Esophagus mucosa (tissue), 1 donor: ENCODE measurements at places on chromosomes 7 and 10. TPM values are rescaled to one million over a fixed set of nuclear protein-coding genes. Genes with fewer than 3 reads are reported as not detected.

DNA sequence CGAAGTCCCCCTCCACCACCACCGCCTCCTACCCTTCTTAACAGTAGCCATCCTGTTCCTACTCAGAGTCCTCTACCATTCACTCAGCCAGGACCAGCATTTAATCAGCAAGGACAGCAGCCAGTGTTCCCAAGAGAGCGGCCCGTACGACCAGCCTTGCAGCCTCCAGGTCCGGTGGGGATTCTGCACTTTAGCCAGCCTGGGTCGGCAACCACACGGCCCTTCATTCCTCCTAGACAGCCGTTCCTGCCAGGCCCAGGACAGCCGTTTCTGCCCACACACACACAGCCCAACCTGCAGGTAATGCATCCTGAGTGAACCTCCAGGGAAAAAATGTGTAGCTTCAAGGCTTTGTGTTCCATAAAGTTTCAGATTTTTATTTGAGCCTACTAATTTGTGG, 74.2 kb downstream of the SHH start:
- ATAC-seq, result no peak

DNA sequence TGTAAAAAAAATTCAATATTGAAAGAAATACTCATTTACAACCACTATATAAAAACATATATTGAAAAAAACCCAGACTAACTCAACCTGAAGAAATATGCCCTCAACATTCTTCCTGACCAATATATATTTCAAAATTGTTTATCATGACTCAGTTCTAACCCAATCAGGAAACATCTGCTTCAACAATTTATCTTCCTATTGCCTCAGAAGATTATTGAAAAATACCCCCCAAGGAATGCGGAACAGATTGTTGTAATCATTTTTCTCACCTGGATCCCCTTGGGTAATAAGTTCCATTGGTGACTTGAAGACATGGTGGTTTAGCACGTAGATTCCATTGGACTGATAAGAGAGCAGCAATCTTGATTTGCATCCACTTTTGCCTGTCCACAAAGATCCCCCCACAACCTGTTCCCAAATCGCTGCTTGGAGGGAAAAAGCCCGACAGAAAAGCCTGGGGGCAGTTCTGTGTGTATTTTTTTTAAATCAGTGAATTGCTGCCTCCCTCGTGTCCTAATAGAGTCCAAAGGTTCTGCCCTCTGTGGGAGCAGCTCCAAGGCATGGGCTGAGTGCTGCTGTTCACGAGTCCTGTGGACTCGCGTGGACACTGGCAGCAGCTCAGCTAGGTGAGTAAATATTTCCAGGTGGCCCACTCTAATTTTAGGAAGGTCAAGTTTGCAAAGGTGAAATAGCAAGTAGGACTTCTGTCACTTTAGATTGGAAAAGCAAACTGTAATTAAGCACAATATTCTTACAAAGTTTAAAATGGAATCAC, 5.9 kb upstream of the INHBA start:
- no peak for ATAC-seq

GRCh38 chr7:1053002-1053411, 8.7 kb downstream of the GPR146 start:
- peak; percentile 7 for ATAC-seq

GRCh38 chr7:117270371-117270770, 52.5 kb downstream of the WNT2 start:
- no peak for ATAC-seq

Gene PSPH
- 27.5 TPM for total RNA-seq

Gene COMTD1
- 106 TPM for total RNA-seq

DNA sequence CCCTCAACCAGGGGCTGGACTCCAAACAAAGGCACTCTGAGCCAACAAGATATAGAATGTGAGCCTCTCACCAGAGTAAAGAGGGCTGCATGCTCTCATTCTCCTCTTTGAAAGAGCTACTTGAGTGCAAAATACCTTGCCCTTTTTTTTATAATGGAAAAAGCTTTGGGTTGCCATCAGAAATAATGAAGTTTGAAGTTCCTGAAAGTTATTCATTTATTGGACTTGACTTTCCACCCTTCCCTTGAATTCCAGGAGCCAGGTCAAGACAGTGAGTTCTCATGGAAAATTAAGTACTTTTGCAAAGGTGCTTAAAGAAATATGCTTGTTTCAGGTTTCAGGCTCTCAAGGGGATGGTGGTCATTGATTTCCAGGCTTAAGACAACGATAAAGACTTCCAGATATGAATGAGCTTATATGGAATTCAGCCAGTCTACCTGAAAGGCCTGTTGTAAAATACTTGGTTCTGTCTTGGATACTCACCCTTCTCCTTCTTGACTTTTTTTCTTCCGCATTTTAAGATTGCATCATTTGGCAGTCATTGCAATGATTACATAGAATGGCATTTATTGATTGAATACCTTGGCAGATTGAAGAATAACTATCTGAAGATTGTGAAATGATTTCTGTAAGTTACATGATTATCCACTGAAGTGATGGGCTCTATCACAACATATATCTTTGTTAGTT, 696.4 kb downstream of the INHBA start:
- peak; percentile 64 for ATAC-seq

Gene SLC35B4
- 7.2 TPM for total RNA-seq

Gene MRC1
- total RNA-seq, result 1.2 TPM

DNA sequence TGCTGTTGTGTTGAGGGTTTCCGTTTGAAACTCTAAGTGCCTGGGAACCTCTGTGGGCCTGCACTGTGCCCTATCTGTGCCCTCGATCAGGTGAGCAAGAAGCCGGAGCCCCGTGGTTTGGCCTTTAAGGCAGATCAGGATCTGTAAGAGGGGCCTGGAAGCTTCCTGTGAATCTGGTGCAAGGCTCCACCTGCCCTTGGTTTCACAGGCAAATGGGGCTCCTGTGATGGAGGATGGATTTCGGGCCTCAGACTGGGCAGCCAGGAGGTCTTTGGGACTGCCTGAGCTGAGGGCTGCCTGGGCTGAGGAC, 21.6 kb downstream of the SCART1 start:
- no peak for ATAC-seq

DNA sequence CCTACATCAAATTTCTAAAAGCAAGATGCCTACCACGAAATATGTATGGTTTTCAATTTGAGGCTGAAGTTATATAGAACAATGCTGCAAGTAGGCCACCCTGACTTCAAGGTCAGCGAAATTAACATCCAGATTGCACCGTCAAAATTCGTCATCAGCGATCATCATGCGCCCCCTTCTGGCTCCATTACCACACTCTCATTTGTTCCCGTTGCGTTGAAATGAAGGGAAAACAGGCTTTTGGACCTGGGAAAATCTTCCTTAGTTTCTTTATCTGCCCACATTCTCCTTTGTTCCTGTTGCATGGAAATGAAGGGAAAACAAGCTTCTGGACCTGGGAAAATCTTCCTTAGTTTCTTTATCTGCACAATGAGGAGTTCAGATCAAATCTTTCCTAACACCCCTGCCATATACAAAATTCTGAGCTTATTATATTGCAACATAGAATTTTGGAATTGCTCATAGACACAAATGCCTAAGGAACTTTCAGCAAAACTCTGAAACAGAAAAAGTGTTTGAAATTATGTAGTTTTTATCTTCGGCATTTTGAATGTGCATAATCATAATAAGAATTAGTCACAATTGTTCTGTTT, 98.2 kb upstream of the PRKCQ start:
- no peak for ATAC-seq

DNA sequence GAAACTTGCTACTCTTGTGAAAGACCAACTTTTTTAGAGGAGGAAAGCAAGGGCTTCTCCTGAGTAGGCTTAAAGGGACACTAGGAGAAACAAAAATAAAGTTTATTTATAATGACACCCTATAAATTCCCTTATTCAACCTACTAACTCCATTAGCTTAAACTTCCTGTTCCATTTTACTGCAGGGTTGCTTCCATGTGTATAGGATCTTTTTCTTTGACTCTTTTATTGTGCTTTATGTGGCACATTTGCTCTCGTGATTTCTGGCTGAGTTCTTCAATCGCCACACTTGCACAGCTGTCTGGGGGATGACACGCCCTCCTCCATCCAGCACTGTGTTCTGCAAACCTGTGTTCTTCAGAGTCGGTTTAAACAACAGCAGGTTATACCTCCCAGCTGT, 225.7 kb upstream of the NPVF start:
- no peak for ATAC-seq

DNA sequence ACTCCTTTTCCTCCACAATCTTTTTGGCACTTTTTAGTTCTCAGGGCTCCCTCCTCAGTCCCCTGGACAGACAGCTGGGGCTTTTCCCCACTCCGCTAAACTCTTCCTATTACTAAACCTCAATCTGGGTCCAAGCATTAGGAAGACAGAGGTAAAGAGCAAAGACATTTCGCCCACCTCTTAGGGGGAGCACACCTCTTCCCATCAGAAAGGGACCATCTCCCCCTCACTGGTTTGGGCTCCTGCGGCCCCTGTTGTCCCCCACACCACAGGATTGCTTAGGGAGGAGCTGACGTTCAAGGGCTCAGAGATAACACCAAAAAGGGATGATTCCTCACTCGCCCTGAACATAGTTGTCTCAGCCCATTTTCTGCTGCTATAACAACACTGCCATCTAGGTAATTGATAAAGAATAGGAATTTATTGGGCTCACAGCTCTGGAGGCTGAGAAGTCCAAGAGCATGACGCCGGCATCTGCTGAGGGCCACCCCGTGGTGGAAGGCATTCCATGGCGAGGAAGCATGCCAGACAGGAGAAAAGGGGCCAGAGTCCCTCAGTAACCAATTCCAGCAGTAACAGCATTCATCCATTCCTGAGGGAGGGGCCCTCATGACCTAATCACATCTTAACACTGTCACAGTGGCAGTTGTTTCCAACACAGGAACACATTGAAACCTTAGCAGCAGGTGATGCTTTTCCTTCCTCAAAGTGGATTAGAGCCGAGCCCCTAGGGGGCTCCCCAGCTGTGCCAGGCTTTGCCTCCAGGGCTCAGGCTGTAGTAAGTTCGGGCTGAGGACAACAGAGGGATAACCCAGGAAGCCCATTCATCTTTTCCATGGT, 209.6 kb downstream of the EBF3 start:
- ATAC-seq, result no peak

DNA sequence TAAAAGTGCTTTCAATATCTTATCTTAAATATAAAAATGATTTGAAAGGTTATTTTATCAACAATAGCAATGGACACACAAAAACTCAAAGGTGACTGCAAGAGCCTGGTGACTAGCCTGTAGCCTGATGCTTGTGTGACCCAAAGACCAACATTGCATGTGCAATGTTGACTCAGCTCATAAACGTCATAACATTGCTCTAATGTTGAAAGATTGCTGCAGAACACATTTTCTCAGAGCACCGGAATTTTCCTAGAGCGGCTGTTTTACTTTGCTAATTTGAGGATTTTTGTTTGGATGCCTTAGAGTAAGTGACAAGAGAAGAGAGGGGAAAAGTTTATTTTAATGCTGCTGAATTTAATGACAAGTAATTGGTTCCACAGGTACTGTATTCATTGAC, 107.1 kb downstream of the RAB18 start:
- no peak for ATAC-seq

DNA sequence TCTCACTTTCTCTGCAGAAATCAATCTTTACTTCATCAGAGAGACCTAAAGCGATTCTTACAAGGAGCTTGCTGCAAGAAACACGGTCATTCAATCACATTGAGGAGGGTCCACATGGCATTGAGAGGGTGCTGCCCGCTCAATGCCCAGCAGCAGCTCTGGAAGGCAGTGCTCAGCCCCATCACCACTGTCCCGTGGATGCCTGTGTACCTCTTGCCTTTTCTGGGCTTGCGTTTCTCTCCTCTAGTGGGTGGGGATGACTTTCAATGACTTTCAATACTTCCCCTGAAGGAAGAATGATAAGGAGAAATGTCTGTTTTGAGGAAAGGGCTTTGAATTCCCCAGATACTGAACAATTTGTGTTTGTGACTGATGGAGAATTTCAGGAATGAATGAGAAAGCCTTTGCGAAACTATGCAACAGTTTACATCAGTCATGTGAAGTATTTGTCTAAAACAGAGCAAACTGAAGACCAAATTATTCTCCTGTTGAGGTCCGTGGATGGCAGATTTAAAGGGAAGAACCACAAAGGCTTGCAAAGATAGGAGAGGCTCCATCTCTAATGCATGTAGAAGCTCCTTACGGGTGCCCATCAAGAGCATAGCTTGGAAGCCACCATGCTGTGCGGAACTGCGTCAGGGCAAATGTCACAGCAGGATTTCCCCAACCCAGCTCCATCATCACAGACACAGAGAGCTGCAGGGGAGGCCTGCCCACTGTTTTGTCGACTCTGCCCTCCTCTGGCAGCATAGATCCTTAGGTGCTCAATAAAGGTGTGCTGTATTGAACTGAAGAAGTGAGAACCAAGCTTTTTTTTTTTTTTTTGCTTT, 6.6 kb upstream of the ZNF22 start:
- no peak for ATAC-seq

DNA sequence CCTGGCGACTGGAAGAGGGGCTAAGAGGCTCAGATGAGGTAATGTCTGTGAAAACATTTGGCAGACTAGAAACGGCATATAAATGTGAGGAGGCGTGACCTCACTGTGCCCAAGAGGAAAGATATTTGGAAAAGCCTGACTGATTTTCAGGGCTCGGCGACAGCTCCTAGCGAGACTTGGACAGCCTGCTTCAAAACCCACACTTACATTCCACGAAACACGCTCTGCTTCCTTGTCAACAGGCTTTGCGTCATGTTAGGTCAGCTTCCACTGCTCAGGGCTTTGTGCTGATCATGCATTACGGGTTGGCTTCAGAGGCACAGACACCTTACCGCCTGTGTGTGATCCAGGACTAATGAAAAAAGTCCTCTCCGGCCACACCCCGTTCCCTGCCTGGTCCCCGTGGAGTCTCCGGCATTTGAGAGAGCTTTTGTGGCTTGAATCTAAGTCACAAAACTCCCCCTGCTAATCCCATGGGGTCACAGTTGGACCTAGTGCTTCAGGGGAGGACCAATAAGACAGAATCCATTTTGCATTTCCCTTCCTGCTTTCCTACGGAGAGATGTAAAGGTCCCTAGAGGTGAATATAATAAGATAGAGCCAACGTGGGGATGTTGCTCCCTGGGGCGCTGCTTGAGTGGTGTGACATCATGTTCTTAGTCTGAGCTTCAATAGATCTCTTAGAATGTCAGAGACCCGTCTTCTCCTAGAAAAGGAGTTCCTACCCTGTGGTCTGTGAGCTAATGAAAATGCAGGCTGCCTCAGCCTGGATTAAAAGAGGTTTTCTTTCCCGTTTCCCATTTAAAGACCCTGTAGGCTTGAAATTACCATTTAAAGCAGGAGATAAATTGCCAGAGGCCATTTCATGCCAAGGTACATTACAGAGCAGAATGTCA, 25.5 kb downstream of the FGFBP3 start:
- peak; percentile 80 for ATAC-seq

Gene ACBD7
- 0.32 TPM for total RNA-seq

DNA sequence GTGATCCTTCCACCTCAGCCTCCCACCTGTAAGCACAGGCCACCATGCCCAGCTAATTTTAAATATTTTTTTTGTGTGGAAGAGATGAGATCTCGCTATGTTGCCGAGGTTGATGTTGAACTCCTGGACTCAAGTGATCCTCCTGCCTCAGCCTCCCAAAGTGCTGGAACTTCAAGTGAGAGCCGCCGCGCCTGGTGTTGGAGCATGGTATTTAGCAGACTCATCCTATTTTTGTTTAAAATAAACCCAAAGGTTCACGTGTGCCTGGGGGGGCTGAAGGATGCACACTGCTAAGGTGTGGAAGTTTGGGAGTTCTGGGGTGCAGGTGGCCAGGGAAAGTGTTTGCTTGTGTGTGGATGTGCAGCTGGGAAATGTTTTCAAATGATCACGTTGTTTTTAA, 18.1 kb downstream of the PDGFA start:
- ATAC-seq, result no peak

GRCh38 chr10:88474884-88475844, 108.0 kb downstream of the RNLS start:
- ATAC-seq, result no peak
